ENCODE measurements at places on chromosomes 6 and 20.

DNA sequence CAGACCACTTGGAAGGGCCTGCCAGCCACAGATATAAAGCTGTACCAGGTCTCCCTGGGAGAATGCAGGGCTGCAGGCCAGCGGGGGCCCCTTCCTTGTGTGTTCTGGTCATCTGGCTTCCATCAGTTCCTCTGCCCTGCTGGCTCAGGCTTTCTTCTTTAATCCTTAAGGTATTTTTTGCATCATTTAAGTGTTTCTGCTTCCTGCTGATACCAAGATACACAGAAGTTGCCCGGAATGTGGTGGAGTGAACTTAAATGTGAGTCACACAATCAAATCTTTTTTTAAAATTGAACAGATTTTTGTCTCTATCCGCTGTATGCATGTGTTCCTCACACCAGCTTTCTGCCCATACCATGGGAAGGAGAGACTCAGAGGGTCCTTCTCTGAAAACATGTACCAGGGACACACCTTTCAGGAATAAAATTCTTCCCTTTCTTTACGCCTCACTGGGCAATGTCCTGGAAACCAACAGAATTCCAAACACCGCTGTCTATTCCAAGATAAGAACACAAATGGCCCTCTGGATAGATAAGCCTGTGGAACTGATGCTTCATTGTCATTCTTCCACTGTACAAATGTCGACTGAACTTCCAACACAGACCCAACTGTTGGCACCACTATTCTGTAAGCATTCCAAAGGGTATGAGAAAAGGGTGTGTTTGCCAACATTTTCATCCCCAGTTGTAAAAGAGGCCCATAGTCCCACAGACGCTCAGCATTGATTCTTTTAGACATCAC lies 206.2 kb upstream of the MYLIP start:
- DNase-seq, result peak; percentile 50

GRCh38 chr6:166010136-166010960 lies 157.3 kb downstream of the TBXT start:
- DNase-seq, result no peak

DNA sequence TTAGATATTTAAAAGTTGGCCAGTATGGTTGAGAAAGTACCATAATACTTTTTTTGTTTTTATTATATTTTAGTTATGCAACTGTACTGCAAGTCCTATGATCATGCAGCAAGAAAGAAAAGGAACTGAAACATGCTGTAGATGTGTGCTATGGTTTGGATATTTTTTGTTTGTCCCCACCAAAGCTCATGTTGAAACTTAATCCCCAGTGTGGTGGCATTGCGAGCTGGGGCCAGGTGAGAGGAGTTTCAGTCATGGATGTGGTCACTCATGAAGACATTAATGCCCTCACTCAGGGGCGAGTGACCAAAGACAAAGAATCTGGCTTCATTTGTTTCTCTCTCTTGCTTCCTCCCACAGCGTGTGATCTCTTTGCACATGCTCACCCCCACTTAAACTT lies 393.9 kb downstream of the PAX1 start:
- DNase-seq, result no peak

DNA sequence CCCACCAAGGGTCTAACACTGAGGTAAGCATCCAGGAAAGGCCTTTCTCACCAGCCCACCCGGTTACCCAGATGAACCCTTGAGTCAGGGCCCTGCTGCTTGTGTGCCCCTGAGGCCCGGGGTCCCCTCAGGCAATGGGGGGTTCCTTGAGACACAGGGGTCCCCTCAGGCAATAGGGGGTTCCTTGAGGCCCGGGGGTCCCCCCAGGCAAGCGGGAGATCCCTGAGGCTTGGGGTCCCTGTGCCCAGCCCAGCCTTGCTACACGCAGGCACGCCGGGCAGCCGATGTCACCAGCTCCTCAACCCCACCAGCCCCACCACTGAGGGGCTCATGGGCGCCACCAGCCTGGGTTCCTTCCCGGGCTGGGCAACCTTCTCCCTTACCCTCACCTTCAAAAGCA lies 247.2 kb downstream of the TTLL2 start:
- DNase-seq, result no peak

- peak; percentile 90 for DNase-seq
Observed at GRCh38 chr20:25310921-25311728, 63.2 kb downstream of the PYGB start.

DNA sequence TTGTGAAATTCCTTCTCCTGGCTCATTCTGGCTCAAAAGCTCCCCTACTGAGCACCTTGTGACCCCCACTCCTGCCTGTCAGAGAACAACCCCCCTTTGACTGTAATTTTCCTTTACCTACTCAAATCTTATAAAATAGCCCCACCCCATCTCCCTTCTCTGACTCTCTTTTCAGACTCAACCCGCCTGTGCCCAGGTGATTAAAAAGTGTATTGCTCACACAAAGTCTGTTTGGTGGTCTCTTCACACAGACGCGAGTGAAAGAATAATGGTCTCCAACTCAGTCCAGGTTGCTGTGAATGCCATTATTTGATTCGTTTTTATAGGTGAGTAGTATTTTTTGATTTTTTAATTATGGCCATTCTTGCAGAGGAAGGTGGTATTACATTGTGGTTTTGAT lies 414.1 kb upstream of the FKBP1C start:
- no peak for DNase-seq

- no peak for DNase-seq
Observed at GRCh38 chr6:47854971-47855370, 73.1 kb downstream of the OPN5 start.

- no peak for DNase-seq
Observed at GRCh38 chr6:46352541-46353268, 138.5 kb downstream of the RCAN2 start.

- no peak for DNase-seq
Observed at GRCh38 chr6:12529364-12530019, 187.1 kb upstream of the PHACTR1 start.

GRCh38 chr6:162572240-162572639 lies 155.3 kb downstream of the PRKN start:
- DNase-seq, result no peak

DNA sequence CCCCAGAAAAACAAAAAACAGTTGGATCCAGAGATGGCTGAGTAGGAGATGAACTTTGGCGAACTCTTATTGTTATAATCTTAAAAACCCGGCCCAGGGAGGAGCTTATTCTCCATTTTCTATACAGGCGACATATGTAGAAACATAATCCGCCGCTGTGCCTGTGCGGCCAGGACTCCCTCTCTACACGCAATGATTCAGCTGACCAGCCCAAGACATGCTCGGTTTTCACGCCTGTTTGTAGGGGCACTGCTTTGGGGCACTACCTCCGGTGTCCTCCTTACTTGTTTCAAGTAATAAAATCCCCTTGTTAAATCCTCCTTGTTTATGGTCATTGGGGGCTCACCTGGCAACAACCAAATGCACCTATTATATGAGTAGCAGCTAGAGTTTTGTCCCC lies 89.9 kb downstream of the SEL1L2 start:
- DNase-seq, result no peak

DNA sequence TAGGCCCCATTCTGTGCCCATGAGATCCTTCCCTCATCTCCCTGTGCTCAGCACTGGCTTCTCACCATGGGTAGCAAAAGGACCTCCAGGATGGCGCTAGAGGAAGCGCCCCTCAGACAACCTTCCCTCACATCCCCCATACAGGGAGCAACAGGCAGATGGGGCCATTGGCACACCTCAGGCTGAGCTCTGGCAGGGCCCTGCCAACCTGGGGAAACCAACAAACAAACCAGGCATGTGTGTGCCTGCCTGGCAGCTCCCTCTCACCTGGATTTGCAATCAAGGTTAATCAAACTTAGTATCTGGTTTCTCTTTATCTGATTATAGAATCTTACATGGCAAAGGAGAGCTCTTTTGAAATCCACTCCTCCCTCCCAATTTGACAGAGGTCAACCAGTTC lies 134.9 kb downstream of the SLC23A2 start:
- no peak for DNase-seq

DNA sequence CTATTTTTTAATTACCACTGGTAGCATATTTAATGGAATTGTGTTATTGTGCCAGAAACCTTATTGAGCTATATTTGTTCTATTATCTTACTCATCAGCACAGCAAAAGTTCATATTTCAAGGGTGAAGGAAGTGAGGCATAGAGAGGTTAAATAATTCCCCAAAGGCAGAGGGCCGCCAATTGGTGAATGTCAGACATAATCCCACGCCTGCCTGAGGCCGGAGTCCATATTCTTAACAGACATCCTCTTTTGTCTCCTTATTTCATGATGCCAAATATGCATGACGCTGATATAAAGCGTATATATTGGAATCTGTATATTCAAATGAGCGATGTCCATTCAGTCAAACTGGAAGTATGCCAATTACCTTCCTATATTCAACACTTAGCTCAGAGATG lies 505.0 kb upstream of the SLC35B3 start:
- DNase-seq, result no peak

- no peak for DNase-seq
Observed at GRCh38 chr20:1895674-1896483, 672 bp downstream of the SIRPA start.

- DNase-seq, result peak; percentile 96
Observed at GRCh38 chr20:5065879-5066383, 53.8 kb downstream of the PCNA start.

GRCh38 chr6:125363824-125364165 lies 62.0 kb upstream of the HDDC2 start:
- no peak for DNase-seq

- DNase-seq, result peak; percentile 59
Observed at GRCh38 chr20:63686492-63687321, 9.7 kb upstream of the TNFRSF6B start.

DNA sequence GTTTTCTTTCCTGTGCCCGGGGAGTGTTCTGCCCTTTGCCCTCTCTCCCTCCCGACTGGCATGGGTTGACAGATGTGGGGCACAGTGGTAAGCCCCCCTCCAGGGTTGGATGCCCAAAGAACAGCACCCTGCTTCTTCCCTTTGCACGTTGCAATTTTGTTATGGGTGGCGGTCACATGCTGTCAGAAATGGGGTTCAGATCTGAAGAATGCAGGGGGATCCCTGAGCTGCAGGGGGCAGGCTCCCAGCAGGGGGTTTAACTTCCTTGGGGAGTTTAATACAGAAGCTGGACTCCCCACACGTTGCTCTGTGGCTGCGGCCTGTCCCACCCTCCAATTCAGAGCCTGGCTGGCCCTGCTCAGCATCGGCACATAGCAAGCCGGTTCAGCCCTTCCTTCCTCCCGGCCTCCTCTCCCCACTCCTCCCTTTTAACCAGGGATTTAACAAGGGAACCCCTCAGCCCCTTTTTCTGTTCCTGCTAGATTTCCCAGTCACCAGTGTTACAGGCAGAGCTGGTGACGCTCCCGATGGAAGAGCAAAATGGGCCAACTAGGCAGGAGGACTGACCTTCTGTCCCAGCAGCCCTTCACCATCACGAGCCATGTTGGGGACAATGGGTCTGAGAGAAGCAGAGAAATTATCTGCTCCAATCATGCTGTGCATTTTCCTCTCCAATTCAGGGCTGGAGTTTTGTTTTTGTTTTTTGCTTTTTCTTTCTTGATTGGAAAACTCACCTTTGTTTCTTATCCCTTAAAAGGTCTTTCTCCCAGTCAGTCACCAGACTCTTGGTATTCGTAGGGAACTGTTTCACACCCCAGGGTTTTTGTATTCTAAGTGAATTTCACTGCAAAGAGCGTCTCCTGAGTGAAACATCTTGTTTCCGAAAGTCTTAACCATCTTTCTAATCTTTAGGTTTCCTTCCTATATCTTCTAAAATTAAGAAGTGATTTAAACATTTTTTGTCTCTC lies 6.8 kb downstream of the FOXF2 start:
- DNase-seq, result no peak

DNA sequence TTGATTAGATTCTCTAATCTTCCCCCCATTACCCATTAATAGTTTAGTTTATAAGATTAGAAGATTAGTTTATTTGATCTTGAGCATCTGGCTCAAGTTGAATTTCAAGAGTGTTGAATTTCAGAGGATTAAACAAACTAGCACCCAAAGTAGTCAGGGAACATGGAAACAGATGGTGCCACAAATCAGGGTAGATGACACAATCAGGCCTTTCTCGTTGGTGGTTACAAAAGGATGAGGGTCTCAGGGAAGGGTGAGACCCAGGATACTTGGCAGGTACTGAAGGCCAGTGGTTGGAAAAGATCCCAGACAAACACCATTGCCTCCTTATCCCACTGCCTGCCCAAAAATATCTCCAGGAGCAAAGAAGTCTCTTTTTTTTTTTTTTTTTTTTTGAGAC lies 29.5 kb upstream of the ADGRF1 start:
- no peak for DNase-seq

- DNase-seq, result no peak
Observed at GRCh38 chr6:41176189-41176588, 13.3 kb upstream of the TREM2 start.
